ENCODE measurements at places on chromosomes 6 and 20.

GRCh38 chr6:14310960-14311359, 193.4 kb downstream of the CD83 start:
- no peak for DNase-seq

DNA sequence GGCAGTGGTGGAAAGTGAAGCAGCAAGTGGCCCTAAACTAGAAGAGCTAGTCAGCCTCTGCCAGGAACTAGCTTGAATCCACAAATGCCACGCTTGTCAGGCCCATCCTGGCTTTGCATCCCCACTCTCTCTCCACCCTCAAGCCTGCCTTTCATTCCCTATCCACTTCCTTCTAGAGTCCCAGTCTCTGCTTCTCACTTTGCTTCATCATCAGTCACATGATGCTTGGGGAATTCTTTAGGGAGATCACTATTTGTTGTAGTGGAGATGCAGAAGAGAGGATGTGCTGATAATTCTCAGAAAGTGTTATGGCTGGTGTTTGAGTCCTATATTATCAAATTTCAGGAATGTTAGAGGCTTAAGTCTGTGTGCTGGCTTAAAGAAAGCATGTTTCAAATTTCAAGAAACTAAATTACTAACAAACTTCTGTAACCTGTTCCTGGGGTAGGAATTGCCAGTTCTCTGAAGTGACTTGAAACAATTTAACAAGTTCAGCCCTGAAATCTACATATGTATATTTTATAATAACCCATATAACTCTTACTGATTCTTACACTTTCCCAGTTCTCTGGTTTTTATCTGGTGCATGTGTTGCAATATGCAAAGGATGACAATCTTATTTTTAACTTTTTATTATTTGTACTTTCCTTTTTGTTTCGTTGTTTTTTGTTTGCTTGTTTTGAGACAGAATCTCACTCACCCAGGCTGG, 7.5 kb downstream of the TRIM39 start:
- no peak for DNase-seq

- no peak for DNase-seq
Measured at GRCh38 chr6:41476401-41476800, 69.8 kb upstream of the FOXP4 start.

GRCh38 chr6:9346923-9347322, 911.6 kb upstream of the SLC35B3 start:
- no peak for DNase-seq

GRCh38 chr20:57666106-57666833, 43.5 kb downstream of the PMEPA1 start:
- no peak for DNase-seq

DNA sequence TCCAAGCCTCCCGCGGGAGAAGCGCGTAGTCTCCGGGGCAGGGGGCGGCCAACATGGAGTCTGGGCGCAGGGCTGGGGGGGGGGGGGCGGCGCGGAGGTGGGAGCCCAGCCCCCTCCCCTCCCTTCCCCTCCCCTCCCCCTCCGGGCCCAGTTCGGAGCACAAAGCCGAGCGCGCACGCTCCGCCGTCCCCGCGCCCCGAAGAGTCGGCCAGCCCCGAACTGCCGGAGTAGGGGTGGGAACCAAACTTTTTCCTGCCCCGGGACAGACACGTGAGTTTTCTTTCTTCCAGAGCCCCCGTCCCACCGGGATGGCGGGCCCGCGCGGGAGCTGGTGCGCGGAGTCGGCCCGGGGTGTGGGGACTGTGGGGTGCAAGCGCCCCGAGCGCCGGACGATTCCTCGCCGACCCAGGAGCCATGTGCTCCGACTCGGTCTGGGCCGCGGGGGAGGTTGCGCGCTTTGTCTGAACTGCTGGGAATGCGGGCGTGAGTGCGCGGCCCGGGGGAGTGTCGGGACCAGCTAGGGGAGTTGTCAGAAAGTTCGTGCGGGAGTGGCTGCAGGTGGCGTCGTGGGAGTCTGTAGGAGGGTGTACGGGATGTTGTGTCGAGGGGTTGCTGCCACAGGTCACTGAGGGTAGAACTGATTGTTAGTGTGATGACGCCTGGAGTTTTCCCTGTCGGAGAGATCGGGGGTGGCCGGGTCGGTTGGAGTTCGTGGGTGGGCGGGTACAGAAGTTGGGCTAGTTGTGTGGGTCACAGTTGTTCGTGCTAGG, 1.2 kb downstream of the TGIF2 start:
- DNase-seq, result peak; percentile 47

DNA sequence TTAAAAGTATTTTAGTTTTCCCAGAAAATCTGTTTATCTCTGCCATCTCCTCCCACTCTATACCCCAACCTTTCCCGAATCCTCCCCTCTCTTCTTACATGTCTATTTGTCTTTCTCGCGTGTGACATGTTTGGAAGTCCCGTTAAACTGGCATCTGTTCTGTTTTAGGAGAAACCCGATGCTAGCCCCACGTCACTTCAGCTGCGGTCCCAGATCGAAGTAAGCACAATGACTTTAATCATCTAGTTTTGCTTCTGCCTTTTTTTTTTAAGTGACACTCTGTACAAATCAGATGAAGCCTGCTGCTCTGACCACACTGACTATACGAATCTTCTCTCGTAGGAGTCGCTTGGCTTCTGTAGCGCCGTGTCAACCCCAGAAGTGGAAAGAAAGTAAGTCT, 97.4 kb downstream of the SASH1 start:
- no peak for DNase-seq

GRCh38 chr6:33992191-33992590, 153.7 kb downstream of the GRM4 start:
- DNase-seq, result no peak

DNA sequence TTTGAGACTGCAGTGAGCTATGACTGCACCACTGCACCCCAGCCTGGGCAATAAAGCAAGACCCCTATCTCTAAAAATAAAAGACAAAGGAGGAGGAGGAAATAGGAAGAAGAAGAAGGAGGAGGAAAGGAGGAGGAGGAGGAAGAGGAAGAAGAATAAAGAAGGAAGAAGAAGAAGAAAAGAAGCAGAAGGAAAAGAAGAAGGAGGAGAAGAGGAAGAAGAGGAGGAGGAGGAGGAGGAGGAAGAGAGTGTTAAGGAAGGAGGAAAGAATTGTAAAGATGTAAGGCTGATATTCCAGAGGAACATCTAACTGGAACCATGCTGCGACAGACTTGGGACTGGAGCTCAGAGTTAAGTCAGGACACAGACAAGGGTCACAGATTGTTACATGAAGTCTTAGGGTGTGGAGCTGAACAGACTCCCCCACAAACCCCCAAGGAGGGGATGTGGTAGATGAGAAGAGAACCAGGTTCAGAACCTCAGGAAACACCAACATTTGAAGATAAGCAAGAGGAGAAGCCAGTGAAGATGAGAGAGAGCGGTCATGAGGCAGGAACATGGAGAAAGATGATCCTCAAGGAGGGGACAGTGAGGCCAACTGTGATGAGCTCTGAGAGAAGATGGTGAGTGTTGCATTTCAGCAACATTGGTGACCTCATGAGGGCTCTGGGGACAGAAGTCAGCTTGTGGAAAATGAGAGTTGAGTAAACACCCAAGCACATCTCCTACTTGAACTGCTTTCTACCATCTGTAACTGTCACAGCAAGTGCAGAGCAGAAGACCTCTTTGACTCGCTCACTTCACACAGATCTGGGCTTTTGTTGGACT, 118.2 kb downstream of the CD164 start:
- no peak for DNase-seq

DNA sequence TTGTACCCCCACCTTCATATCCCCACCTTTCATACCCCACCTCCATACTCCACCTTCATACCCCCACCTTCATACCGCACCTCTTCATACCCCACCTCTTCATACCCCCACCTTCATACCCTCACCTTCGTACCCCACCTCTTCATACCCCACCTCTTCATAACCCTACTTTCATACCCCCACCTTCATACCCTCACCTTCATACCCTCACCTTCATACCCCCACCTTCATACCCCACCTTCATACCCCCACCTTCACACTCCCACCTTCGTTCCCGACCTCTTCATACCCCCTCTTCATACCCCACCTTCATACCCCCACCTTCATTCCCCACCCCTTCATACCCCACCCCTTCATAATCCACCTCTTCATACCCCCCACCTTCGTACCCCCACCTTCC, 92.9 kb upstream of the NAA20 start:
- DNase-seq, result no peak

GRCh38 chr6:53727748-53728147, 62.2 kb upstream of the KLHL31 start:
- DNase-seq, result no peak

GRCh38 chr6:143973097-143973966, 34.7 kb downstream of the PLAGL1 start:
- DNase-seq, result no peak

DNA sequence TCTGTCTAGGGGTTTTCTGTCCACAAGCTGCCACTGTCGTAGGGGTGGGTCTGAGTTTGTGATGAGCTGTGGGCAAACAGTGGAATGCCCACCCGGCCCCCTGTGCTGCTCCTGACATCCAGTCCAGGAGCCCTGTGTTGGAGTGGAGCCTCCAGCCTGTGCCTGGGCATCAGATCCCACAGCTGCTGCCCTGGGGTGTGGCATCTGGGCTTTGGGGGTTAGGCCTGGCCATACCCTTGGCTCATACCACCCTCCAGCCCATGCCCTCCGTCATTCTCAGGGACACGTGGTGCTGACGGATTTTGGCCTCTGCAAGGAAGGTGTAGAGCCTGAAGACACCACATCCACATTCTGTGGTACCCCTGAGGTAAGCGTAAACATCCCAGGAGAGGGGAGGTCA, 12.9 kb downstream of the SGK2 start:
- no peak for DNase-seq

DNA sequence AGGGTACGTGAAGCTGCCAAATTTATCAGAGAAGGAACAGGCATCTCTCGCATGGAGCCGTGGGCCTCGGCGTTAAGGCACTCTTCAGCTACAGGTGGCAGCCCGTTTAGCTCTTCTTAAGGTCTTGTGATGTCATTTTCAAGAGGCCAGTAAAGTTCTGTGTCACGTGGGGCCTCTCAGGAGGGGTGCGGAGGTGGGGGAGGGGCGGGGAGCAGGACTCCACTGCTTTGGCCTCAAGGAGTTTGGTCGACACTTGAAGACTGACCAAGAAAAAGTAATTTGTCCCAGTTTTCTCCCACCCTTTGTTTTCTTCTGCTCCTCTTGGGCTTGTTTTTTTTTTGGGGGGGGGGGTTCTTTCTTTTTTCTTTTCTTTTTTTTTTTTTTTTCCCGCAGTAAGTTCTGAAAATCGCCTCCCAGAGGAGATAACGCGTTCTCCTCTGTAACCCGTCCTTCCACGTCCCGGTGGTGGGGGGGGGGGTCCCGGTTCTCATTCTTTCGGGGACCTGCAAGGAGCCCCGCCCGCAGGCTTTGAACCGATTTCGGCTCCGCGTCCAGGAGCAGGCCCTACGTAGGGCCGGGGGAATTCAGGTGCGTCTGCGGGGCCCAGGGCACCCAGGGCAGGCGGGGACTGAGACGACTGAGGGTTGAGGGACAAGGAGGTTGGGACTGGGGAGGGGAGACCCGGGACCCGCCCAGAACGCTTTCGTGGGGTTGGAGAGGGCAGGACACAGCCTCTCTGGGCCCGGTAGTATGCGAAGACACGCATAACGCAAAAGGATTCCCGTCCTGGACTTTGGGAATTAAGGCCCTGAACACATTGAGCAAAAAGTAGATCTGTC, 26.0 kb downstream of the GPX6 start:
- peak; percentile 43 for DNase-seq

DNA sequence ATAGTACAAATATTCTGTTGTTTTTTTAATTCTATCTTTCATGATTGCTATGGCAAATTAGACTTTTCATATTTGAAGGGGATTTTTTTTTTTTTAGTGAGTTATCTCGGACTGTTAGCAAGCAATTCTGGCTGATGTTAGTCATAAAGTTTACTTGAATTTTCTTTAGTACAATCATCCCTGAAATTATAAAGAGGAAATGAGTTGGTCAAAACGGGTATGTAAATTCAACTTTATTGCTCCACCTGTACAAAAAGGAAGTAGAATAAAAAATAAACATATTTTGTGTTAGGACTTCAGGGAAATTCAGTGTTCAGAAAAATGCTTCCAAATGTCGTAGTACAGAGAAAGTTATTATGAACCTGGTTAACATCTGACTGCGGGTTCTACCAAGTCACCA, 40.3 kb downstream of the PPP1R14C start:
- DNase-seq, result no peak

- no peak for DNase-seq
Measured at GRCh38 chr6:50843842-50844241, 25.2 kb downstream of the TFAP2B start.

- DNase-seq, result no peak
Measured at GRCh38 chr6:161242779-161243693, 30.8 kb downstream of the AGPAT4 start.

DNA sequence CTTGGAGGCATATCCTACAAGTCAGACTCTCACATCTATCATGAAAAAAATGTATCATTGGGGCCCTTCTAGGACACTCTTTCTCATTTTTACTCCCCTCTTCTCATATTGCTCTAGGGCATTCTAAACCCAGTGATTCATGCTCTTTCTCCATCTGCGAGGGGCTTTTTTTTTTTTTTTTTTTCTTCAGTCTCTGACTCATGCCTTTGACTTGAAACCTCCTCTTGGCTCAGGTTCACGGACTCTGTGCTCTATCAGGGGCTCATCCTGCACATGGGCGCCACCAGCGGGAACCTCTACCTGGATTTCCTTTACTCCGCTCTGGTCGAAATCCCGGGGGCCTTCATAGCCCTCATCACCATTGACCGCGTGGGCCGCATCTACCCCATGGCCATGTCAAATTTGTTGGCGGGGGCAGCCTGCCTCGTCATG, 17.8 kb downstream of the SLC22A1 start:
- DNase-seq, result no peak

DNA sequence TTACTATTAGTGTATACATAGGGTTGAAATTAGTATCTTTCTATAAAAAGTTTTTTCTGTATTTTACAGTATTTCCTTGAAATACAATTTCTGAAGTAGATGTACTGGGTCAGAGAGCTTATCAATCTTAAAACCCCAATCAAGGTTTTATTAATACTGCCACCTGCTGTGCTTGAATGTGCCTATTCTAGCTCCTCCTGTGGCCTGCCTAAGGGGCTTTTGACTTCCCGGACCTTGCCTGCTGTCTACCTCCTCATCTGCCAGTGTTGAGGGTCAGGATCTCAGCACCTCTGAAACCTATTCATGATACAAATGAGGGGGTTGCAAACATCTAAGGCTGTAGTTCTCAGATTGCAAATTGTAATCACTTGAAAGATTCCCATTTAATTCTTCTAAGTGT, 9.2 kb downstream of the PACRG start:
- no peak for DNase-seq

- DNase-seq, result no peak
Measured at GRCh38 chr6:106082735-106083398, 3.3 kb upstream of the PRDM1 start.

DNA sequence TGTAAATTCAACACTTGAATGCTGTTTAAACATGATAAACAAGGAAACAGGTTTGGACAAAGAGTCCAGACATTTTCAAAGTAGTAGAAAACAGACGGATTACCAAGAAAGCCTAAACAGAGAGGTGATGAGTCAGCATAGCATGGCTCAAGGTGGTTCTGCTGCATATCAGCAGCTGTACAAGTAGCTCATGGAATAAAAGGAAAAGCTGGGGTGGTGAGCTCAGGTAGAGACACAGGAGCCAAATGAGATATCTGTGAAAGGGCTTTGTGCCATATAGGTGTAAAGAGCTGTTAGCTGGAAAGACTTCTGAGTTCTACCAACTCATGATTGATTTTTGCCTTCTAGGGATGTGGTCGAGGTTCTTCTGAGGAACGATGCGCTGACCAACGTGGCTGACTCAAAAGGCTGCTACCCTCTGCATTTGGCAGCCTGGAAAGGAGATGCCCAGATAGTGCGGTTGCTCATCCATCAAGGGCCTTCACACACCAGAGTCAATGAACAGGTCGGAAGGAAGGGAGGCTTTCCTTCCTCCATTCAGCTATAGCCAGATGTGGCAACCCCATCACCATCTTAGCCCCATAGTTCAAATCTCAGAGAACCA, 80.7 kb downstream of the ANKS1A start:
- no peak for DNase-seq

All from activated CD4-positive, alpha-beta T cell treated with anti-CD3 and anti-CD28 coated beads, Interleukin-2, amount 50 U/mL, for 48 hours (primary cell).